ENCODE measurements at places on chromosomes 6 and 20. TPM values are rescaled to one million over a fixed set of nuclear protein-coding genes. Genes with fewer than 3 reads are reported as not detected.

PRSS16 gene
- total RNA-seq = 3.4 TPM

RAET1G gene
- total RNA-seq = not detected

OPRL1 gene
- 0.23 TPM for total RNA-seq

GNMT gene
- total RNA-seq = not detected

FAM50B gene
- total RNA-seq = 3.2 TPM

OVOL2 gene
- 0.47 TPM for total RNA-seq

GABRR1 gene
- not detected for total RNA-seq

ATAT1 gene
- total RNA-seq = 7.0 TPM

TULP1 gene
- not detected for total RNA-seq

PRL gene
- not detected for total RNA-seq

LY6G6F gene
- total RNA-seq = not detected

PHF10 gene
- 12.1 TPM for total RNA-seq
